HCT116 (cell line): ENCODE measurements at places on chromosomes 2 and 18.

DNA sequence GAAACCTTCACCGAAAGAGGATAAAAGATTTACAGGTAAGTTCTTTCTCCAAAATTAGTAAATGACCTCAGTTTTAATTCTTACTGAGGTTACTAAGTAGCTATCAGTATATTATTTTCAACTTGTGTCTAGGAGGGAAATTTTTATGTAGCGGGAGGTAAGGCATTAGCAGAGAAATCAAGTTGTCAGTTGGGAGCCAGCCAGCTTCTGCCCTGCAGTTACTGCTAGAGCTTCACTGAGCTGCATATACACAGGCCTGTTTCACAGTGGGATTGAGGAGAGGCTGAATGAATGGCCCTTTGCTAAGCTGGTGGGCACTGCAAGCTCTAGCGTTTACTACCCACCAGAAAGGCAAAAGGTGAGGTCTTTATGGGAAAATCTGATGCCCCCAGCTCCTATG lies 105.7 kb downstream of the ACAA2 start:
- DNase-seq, result no peak

DNA sequence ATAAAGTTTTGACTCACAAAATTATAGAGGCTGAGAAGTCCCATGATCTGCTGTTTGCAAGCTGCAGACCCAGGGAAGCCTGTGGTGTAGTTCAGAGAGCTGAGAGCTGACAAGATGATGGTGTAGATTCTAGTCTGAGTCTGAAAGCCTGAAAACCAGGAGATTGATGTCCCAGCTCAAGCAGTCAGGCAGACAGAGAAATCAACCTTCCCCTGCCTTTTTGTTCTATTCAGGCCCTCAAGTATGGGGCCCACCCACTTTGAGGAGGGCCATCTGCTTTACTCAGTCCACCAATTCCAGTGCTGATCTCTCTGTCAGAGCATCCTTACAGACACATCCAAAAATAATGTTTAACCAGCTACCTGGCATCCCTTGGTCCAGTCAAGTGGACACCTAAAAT lies 479.6 kb downstream of the STK39 start:
- no peak for DNase-seq

DNA sequence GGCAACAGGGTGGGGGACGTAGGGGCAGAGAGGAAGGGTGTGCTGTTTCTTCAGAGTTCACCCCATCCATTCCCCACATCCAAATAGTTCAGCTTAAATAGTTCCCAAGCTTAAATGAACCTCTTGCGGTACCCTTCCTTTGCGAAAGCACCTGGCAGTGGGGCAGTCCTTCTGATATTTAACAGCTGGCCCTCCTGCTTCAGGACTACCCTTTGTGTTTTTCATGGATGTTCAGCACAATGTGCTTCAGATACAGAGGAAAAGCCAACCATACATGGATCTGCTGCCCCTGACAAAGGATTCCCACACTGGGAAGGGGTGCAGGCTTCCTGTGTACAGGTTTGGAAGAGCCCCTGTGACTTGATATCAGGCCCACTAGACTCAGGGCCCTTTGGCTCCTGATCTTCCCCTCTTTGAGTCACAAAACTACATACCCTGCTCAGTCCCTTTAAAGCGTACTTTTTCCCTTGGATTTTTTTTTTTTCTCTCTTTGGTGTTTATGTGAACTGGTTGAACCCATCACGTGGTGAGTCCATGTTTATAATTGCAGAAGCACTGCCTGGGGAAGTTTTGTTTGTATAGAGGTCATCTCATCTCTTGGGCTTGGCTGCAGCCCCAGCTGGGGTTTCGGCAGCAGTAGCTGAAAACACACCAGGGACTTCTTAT lies 45.3 kb upstream of the IGFBP5 start:
- no peak for DNase-seq

GRCh38 chr2:239303711-239304532 lies 96.9 kb downstream of the HDAC4 start:
- no peak for DNase-seq

DNA sequence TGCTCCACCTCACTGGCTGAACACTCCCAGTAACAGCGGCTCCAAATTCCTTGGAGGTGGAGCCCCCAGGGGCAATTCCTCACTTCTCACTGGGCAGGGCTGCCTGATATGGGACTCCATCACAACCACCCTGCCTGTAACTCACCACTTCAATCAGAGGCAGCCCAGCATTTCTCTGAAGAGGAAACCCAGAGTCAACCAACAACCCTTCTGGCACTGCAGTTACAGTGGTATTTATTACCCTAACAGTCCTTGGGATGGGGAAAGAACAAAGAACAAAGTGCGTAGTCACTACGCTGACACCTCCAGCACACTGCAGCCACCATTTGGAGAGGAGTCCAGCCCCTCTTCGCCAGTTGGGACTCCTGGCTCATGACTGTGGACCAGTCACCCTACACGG lies 85.7 kb upstream of the GALNT13 start:
- DNase-seq, result no peak

DNA sequence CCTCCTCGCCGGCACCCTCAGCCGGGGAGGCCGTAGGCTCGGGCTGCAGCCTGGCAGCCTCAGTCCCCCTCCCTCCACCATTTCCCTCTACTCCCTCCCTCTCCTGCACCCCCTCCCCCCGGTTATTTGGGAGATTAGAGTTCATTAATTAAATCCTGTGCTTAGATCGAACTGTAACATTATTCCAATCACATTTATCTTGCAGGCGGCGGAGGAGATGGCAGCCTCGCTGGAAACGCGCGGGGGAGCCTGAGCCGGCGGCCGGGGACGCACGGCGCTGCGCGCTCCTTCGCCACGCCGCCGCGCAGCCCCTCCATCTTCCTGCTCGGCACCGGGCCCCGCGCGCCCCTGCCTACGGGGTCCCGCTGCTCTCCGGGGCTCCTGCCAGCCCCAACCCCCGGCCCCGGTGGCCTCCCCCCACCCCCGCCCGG lies at the start of gene ST8SIA3:
Gene ST8SIA3 (plus strand): TSS at position 287 of the 431 bp plus-strand sequence. CDS start 290 bp downstream, outside the sequence.
- DNase-seq, result no peak

DNA sequence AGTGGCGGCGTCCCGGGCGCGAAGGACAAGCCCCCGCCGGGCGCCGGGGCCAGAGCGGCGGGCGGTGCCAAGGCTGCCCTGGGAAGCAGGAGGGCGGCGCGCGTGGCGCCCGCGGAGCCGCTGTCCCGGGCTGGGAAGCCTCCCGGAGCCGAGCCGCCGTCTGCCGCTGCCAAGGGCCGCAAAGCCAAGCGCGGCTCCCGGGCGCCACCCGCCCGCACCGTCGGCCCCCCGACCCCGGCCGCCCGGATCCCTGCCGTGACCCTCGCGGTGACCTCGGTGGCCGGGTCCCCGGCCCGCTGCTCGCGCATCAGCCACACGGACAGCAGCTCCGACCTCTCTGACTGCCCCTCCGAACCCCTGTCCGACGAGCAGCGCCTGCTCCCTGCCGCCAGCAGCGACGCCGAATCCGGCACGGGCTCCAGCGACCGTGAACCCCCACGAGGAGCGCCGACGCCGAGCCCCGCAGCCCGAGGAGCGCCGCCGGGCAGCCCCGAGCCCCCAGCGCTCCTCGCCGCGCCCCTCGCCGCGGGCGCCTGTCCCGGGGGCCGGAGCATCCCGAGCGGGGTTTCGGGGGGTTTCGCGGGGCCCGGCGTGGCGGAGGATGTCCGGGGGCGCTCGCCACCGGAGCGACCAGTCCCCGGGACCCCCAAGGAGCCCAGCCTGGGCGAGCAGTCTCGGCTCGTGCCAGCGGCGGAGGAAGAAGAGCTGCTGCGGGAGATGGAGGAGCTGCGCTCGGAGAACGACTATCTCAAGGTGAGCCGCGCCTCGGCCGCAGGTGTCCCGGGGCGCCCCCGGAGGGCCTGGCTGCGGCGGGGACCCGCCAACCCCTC lies 820 bp downstream of the MTCL1 start:
- no peak for DNase-seq

GRCh38 chr2:54964816-54965215 lies 85.4 kb downstream of the RTN4 start:
- no peak for DNase-seq

DNA sequence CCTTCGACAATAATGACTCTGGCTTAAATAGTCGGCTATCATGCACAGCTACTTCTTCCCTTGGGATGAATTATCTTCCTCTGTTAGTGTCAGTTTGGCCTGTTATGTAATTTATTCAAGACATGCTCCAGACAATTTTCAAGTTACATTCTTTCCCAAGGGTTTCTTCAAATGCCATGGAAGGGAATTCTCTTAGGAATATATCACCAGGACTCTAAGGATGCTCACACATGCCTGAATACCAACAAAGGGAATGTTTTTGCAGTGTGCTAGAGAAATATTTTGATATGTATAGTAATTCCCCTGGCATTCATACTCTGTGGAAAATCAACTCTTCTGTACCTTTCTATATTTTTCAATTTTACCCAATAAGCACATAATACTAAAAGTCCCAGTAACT lies 286.0 kb upstream of the KYNU start:
- no peak for DNase-seq

GRCh38 chr18:3611313-3612090 lies 161.5 kb downstream of the TGIF1 start:
- DNase-seq, result no peak

- DNase-seq, result no peak
These were observed 24.9 kb downstream of the GORASP2 start for GRCh38 chr2:170953941-170954340.

DNA sequence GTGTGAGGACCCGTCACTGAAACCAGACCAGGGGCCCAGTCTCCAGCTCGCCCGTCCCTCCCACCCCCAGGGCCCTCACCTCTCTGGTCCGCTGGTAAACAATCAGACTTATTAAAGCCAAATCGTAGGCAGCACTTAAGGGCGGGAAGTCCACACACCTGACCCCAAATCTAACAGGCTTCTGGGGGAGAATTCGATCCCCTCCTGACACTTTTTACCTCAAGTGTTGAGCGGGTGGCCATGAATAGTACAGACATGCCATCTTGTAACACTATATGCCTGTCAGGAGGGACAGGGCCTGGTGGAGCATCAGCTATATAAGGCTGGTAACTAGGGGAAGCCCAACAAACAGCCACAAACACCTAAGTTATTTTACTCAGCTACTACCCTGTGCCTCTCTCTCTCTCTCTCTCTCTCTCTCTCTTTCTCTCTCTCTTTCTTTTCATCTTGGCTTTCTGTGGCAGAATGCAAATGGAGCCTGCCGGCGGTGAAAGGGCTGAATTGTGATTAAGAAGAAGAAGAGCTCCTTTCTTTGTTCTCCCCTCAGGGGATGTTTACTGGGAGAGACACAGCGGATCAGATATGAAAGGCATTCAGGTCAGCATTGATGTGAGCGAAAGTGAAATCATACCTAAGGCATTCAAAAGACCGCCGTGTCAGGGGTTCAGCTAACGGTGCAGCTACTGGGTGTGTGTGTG lies 9.5 kb downstream of the ZEB2 start:
- no peak for DNase-seq

DNA sequence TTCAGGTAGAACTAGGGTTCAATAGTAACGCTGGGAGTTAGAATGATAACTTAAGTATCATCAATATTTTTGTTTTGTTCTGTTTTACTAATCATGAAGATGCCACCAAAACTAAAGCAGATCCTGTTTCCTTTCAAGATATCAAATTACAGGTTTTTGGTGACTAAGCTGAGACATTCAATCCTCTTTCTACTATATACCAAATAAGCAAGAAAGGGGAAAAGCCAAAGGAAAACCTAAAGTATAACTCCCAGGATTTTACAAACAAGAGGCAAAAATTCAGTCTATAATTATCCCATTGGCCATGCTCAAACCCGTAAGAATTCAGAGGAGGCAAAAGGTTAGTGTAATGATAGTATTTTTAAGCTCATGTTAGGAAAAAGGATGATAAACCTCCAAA lies 175.2 kb upstream of the CCDC150 start:
- DNase-seq, result no peak

- no peak for DNase-seq
These were observed 34.0 kb downstream of the BMPR2 start for GRCh38 chr2:202410092-202410491.

GRCh38 chr18:43382641-43383403 lies 105.5 kb upstream of the SYT4 start:
- no peak for DNase-seq

DNA sequence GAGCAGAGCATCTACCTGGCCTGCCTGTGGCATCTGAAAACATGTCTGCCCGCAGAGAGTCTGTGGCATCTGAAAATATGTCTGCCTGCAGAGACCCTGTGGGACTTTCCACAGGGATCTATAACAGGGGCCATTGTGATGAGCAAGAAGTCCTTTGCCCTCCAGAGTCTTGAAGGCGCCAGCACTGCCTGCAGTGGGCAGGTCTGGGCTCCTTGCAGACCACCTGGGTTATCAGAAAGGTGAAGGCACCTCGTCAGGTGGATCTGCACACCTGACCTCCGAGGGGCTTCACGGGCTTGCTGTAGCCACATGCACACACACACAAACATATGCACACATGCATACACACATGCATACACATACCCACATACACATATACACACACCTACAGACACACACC lies 189.5 kb upstream of the HDAC4 start:
- no peak for DNase-seq

DNA sequence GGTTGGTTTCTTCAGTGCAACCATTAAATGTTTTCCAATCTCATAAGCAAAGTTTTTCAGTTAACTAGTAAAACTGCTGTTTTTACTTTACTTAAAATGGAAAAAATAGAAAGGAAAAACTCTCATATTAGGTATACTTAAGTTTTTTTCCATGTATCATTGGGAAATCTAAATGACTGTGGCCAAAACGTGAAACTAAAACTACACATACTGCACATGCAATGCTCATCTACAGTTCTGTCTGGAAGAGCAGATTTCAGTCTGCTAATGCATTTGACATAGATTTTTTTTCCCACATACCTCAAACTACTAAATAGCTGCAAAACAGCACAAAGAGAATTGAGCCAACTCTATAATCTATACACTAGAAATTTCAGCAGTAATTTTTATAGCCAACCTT lies 62.6 kb downstream of the COL5A2 start:
- no peak for DNase-seq

DNA sequence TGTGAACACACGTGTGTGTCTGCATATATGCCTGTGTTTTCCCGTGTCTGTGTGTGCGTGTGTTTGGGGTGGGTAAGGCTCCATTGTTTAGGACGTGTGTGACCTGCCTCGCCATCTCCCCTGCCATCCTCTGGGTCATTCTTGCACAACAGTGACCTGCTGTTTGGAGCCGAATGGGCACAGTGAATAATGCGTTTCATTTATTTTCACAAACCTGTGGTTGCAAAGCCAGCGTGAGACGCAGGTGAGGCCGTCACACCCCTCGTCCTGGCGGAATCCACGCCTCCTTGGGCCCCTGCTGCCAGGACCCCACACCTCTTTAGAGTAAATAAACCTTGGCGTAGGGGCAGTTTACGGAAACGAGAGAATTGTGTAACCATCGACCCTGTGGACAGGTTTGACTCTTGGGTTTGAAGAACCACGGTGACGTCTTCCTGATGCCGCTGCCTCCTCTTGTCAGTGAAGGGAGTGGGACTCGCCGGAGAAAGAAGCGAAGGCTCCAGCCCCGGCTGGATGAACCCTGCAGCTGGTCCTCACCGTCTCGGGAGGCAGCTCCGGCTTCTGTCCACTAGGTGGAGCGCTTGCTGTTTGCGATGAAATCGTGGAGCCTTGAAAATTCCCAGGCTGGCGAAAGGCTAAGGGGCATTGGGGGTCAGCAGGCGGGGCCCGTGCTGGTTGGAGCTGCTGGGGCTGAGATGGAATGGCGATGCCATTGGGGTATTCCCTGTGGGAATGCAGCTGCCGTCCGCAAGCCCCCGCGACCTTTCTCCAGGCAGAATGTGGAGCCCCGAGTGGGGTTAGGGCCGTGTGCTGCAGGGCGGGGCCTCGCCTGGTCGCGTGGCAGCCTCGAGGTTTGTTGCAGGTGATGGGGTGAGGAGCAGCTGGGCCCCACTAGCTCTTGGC lies 81.1 kb downstream of the RTP5 start:
- DNase-seq, result peak; percentile 31

- DNase-seq, result no peak
These were observed 71.9 kb downstream of the UXS1 start for GRCh38 chr2:106122157-106122556.

GRCh38 chr2:68918497-68918896 lies 34.2 kb downstream of the GKN2 start:
- DNase-seq, result no peak
